ENCODE measurements at places on chromosomes 3 and 15.

DNA sequence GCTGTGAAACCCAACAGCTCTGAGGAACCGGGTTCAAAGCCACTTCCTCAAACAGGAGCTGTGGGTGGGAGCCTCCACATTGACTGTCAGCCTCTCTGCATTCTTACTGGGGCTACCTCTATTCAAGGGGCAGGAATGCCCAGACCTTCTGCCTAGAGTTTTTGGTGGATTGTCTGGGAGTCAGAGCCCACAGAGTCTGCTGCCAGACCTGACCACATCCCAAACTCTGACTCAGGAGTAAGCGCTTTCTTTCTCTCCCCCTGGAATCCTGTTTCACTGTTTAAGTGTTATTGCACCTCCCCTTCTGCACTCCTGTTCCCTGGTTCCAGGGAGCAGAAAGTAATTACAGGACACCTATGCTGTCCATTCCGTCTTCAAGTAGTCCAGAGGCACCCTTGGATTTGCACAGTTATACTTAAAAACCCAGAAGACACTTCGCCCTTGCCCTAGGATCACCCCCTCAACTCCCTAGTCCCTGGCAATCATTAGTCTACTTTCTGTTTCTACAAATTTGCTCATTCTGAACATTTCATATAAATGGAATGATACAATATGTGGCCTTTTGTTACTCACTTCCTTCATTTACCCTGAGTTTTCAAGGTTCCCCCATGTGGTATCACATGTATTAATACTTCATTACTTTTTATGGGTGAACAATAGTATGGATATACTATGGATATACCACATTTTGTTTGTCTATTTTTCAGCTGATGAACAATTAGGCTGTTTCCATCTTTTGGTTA lies 37.9 kb upstream of the TJP1 start:
- DNase-seq: no peak

DNA sequence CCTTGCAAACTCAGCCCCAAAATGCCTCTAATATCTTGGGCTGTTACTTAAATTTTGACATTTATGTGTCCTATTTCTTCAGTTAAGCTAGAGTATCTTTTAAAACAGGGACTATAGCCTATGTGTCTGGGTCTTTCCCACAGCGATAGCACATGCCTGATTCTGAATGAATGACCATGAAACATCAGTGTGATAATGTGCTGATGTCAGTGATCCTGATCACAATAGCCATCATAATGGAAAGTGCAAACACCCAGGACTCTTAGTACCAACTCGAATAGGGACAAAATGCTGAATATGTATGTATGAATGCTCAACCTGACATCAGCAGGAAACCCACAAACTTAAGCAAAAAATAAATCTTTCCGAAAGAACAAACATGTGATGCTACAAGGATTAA lies 537.4 kb downstream of the IGSF11 start:
- DNase-seq: no peak

- peak; percentile 100 for DNase-seq
These were observed at the start of gene NMNAT3 for GRCh38 chr3:139677388-139678155. NMNAT3 (minus strand) TSS chr3:139677972; CDS start chr3:139627724, 50,248 bp downstream.

GRCh38 chr3:19190602-19191001 lies 42.3 kb downstream of the KCNH8 start:
- DNase-seq: no peak

- no peak for DNase-seq
These were observed 670.6 kb downstream of the PLOD2 start for GRCh38 chr3:145490088-145491048.

- DNase-seq: no peak
These were observed 57.8 kb upstream of the CPOX start for GRCh38 chr3:98650971-98651779.

DNA sequence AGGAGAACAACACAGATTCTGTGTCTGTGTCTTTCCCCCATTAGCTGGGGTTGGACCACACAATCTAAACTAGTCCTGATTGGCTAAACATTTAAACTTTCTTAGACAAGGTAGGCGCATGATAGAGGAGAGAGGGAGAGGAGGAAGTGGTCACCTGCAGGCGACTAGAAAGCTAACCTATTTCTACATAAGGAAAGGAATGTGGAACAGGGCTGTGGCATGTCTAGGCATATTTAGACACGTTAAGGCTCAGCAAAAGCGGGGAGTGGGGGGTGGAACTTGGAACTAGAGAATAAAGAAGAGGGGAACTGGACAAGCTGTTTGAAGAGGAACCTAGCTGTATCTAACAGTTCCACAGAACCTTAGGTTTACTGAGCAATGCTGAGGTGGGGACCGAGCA lies 12.8 kb downstream of the LRRC28 start:
- DNase-seq: no peak

DNA sequence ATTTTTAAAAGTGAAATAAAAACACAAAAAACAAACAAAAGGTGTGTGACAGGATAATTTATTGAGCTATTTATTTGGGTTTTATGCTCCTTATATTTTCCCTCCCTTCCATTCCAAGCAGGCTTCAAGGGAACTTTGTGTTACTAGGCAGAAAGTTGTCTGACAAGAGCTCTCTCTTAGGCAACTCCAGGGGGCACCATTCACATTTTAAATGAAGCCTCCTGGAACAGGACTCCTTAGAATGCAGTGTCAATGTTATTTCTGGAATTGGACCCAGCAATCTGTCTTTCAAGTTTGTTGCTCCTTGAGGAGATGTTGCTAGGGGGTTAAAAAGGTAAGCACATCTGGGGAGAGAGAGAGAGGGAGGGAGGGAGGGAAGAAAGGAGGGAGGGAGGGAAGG lies 5.4 kb upstream of the RFX7 start:
- DNase-seq: peak; percentile 53

- no peak for DNase-seq
These were observed 6.5 kb downstream of the ALG3 start for GRCh38 chr3:184242297-184242685.

- no peak for DNase-seq
These were observed 1.4 kb downstream of the PLEKHO2 start for GRCh38 chr15:64842986-64843561.

- peak; percentile 31 for DNase-seq
These were observed 75.7 kb upstream of the GADL1 start for GRCh38 chr3:30970183-30970582.

- DNase-seq: peak; percentile 44
These were observed 117.5 kb downstream of the PDCD6IP start for GRCh38 chr3:33915796-33916546.

GRCh38 chr3:150763841-150764483 lies 993 bp upstream of the SIAH2 start:
- DNase-seq: peak; percentile 82

- no peak for DNase-seq
These were observed 534.5 kb upstream of the TBL1XR1 start for GRCh38 chr3:177731644-177732268.

GRCh38 chr3:150076443-150076842 lies 105.7 kb upstream of the PFN2 start:
- DNase-seq: no peak

DNA sequence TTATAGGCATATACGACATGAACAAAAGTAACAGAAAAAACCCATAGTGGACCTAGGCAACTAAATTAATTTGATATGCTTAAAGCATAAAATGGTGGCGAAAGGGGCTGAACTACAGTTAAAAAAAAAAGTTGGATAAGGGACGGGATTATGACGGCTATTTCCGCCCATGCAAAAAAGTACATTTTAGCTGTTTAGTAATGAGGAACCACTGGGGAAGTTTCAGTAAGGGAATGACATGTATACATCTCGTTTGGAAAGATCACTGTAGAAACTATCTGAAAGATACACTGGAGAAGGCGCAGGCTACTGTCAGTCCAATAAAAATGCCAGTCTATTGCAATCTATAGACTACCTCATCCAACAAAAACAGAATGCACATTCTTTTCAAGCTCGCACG lies 65.6 kb downstream of the ZNF148 start:
- DNase-seq: no peak

GRCh38 chr3:107241217-107241616 lies 136.0 kb upstream of the CCDC54 start:
- no peak for DNase-seq

- DNase-seq: no peak
These were observed 43.5 kb upstream of the KPNA4 start for GRCh38 chr3:160608870-160609269.

DNA sequence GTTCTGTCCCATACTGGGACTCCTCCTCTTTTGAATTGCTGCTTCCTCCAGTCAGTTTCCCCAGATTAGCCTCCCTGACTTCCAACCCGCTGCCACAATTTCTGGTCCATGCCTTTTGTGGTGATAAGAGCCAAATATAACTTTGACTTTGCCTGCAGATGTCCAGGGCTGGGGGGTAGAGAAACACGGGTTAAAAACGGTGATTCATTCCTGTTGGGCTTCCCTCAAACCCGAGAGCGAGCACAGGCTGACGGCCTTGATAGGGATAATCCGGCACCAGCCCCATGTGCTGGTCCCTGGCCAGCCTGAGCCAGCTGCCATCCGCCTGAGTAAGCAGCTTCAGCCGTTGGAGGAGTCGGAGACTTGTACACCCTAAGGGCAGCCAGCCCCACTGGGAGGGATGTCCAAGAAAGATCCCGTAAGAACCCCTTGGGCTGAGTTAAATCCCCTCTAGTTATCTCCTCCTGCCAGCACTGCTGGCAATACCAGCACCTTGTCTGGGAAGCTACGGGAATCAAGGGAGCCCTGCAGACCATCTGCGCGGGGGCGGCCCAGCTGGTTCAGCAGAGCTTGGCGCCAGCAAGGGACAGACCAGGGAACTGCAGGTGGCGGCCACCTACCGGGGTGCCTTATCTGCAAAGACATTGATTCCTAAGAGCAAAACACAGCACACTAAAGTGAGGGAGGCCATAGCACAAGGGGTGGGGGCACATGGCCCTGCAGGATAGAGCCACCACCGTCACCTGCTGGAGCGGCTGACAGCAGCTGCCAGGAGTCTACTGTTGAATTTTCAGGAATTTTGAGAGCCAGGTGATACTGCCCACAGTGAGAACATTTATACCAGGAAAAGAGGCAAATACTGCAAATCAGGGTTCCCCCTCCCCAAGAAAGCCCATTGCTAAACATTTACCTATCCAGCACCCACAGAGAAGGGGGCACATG lies 18.1 kb downstream of the CSPG4 start:
- DNase-seq: peak; percentile 88

DNA sequence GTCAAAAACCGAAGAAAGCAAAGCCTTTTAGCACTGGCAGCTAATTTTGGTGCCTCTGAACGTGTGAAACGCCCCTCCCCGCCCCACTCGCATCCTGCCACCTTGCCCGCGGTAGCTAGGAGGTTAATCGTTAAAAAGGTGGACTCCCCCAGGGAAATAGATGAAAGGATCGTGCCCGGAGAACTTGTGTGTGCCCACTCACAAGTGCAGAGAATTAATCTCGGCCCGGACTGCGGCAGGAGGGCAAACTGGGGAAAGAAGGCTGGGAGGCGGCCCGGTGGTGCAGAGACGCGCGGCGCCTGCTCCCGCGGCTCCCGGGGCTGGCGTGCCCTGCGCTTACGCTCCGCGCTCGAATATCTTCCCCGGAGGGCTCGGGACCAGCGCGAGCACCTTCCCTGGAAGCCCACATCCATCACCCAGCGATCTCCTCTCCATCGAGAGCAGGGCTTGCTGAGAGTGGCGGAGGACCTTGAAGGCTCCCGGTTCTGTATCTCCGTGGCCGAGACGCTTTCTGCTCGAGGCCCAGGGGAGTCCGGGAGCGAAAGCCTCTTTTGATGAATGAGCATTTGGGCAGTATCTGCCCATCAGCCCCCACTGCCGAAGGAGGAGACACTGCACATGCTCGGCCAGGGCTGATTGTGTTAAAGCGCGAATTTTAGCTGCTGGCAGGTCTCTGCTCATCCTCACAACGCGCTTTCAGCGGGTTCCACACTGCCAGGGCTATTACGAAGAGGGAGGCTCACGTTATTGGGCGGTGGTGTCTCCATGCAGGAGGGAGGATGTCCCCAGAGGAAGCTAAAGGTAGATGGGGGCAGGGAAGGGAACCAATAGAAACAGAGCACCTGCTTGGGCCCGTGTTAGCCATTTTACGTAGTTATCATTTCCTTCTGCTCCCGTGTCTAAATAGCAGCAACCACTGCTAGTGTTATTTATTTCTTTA lies 1.3 kb upstream of the SPTSSB start:
- peak; percentile 95 for DNase-seq

DNA sequence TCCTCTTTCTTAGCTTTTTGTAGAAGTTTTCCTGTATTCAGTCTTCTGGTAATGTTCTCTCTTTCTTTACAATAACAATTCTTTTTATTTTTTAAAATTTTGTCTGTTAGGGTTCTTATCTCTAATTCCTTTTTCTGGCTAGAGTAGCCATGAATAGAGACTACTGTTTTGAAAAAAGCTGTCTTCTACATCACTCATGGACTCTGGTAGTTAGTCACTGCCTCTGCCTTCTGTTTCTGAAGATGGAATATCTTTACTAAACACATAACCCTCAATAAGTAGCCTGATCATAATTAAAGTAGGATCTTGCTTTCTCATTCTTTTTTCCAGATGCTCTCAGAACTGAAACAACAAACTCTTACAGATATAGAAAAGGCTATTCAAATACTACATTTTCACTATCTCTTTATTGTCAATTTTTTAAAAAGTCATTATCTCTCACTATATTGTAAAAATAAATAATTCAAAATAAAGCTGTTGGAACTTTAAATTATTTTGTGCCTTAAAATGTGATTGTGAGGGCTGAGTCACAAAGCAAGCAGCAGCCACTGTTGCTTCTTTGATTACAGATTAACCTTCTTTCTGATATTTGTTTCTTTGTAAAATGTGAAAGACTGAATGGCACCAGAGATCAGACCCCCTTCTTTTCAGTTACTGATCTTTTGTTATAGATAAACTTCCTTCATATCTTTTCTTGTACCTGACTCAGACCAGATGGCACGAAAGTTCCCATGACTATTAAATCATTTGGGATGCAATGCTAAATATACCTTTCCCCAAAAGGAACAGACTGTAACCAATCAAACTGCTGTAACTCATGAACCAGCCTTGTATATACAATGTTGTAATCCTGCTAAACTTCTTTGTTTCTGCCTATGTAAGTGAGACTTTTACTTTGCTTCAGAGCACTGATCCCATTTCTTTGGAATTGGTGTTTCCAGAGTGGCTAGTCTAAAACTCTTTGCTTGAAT lies 1159.5 kb downstream of the IGSF11 start:
- DNase-seq: no peak

DNA sequence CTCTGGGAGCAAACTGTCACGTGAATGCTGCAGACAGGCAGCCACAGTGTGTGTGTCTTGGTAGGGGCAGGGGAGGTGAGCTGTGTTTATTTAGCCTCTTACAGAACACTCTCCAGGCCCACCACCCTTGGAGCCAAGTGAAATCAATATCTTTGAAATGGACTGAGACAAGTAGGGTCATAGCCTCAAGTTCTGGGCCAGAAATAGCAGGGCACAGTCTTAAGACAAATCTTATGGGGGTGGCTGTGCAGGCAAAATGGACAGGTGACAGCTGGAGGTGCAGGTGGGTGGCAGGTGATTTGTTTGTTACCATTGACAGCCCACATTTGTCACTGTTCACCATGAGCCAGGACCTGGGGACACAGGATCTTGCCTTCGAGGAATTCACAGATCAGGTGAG lies 93.6 kb upstream of the NMNAT3 start:
- DNase-seq: peak; percentile 67

GRCh38 chr15:66711260-66711659 lies 9.2 kb downstream of the SMAD6 start:
- no peak for DNase-seq

DNA sequence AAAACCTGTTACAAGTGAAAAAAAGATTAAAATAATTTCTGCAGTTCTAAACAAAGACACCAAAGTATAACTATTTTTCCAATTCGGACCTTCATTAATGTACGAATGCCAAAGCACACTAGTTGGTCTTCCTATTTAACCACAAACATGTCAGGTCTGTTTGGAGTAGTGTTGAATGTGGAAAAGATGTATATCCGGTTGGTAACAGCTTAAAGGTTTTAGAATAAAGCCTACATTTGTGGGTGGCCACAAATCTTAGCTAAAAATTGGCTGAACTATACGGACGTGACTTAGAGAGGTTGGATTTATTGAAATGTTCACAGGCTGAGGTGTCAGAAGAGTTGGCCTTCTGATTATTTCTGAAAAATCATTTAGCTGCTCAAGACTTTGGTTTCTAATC lies 78.4 kb downstream of the FSIP1 start:
- no peak for DNase-seq
